Fibroblast of upper back skin (primary cell): ENCODE measurements at places on chromosomes 7 and 10.

- DNase-seq, result peak; percentile 77
Observed at GRCh38 chr10:72250666-72251065, 23.1 kb upstream of the DDIT4 start.

DNA sequence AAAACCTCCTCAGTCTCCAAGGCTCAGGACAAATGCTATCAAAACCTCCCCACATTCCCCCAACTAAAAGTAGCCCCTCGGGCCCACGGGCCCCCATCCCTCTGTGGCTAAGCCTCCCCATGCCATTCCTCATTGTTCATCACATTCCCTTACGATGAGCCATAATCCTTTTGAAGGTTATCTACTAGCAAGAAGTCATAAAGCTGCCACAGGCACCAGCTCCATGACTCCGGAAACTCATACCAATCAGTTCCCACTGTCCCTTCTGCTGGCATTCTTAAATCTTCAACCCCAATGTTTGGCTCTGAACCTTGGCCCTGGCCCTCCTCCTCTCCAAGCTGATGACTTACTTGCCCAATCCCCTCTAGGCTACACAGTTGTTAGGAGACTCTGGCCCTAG is 19.4 kb upstream of the TM9SF3 start:
- DNase-seq, result peak; percentile 55

- DNase-seq, result no peak
Observed at GRCh38 chr7:141118767-141119166, 44.9 kb downstream of the TMEM178B start.

- DNase-seq, result no peak
Observed at GRCh38 chr7:140923358-140924006, 1.2 kb downstream of the BRAF start.

DNA sequence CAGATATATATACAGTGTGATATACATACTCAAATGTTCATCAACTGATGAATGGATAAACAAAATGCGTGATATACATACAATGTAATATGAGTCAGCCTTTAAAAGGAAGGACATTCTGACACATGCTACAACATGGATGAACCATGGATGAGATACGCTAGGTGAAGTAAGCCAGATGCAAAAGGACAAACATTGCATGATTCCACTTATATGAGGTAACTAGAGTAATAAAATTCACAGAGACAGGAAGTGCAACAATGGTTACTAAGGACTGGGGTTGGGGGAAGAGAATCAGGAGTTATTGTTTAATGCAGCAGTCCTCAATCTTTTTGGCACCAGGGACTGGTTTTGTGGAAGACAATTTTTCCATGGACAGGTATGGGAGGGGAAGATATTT is 47.3 kb upstream of the PIK3AP1 start:
- DNase-seq, result no peak

GRCh38 chr7:103097041-103097440 is 22.1 kb downstream of the ARMC10 start:
- DNase-seq, result no peak

- DNase-seq, result no peak
Observed at GRCh38 chr7:144670218-144670617, 165.6 kb downstream of the TPK1 start.

GRCh38 chr10:11265484-11265883 is 247.8 kb downstream of the CELF2 start:
- no peak for DNase-seq

DNA sequence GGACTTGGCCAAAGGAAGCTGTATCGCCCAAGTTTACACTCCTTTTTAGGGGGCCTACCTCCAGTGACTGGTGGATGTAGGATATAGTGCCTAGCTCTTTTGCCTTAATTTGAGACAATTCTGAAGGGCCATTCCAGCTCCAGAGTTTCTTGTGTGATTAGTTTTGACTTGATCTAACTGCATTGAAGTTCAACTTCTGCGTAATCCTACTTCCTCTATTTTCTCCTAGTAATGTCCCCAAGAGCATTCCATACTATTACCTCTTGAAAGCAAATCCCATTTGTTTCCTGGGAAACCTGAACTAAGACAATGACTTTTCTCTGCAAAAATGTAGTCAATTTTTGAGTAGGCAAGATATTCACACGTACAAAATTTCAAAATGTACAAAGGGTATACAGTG is 4.7 kb upstream of the H2AZ2 start:
- no peak for DNase-seq

DNA sequence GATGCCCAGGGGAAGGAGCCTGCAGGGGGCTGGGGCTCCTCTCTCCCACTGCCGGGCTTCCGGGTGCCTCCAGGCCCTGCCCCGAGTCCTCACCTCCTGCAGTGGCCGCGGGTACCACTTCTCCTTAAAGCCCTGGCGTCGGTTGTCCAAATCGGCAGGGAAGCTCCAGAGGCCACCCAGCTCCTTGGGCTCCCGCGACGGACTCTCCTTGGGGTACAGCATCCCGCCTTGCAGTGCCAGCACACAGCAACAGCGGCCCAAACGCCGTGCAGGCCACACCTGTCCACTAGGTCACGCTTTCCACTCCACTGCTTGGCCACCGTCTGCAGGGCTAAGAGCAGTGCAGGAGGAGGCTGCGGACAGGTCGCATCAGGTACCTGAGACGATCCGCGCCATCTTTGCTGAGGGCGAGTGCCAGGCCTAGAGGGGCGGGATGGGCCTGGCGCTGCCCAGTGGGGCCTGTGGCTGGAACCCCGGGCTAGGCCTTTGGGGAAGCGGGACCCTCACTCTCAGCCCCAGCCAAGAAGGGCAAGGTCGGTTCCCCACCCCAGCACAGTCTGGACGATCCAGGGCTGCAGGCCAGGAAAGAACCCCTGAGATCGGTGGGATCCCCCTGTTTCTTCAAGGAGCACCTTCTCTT is 47.7 kb upstream of the ZNF479 start:
- DNase-seq, result no peak

- DNase-seq, result no peak
Observed at GRCh38 chr10:86056672-86057071, 309.9 kb downstream of the GRID1 start.

- DNase-seq, result no peak
Observed at GRCh38 chr7:47300472-47301104, 281.3 kb downstream of the TNS3 start.

GRCh38 chr10:117249493-117250093 is 8.7 kb downstream of the SLC18A2 start:
- no peak for DNase-seq

DNA sequence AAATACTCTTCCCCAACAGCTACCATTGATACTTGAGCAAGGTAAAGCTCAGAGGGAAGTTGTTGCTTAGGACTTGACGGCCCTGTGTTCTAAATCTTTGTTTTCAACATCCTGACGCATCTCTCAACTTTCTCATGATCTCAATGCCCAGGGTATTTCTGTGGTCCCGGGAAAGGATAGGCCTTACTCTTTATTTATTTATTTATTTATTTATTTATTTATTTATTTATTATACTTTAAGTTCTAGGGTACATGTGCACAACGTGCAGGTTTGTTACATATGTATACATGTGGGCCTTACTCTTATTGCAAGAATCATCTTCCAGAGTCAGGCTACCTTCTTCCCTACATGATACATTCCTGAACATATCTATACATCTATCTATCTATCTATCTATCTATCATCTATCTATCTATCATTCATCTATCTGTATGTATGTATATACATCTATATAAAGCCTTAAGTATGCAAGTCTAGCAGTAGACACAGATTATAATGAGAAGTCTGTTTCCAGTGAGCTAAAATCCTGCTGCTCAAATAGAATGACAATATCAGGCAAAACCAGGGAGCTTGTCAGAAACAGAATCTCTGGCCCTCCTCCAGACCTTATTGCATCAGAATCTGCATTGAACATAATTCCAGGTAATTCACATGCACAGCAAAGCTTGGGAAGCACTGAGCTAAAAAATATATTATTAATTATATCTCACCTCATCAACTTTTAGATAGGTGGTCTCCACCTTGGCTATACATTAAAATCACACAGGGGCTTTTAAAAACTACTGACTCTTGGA is 12.2 kb upstream of the CPA5 start:
- DNase-seq, result peak; percentile 34

- DNase-seq, result no peak
Observed at GRCh38 chr10:34229917-34230316, 585.2 kb downstream of the PARD3 start.

- peak; percentile 50 for DNase-seq
Observed at GRCh38 chr10:92291921-92292845, 1.2 kb downstream of the MARCHF5 start.

GRCh38 chr10:50739618-50740292 is at the start of gene ASAH2B:
Gene ASAH2B (plus strand): TSS chr10:50739936. CDS start chr10:50745131, 5,195 bp downstream.
- DNase-seq, result peak; percentile 86

DNA sequence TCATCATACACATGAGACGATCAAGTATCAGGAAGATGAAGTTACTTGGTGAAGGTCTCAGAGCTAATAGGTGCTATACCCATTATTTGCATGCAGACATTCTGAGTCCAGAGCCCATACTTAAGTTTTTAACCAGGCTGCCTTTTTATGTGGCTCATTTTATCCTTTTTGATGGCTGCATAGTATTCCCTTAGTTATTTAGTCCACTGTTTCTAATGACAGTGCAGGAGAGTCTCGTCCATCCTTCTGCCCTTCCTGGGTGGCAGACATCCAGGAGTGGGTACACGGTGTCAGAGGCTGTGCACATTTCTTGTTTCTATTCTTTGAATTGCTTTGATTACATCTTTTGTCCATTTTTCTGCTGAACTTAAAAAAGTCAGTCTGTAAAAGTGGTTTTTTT is 11.8 kb downstream of the PPP2R2D start:
- DNase-seq, result no peak

- no peak for DNase-seq
Observed at GRCh38 chr10:37754538-37755323, 102.7 kb downstream of the ZNF248 start.

DNA sequence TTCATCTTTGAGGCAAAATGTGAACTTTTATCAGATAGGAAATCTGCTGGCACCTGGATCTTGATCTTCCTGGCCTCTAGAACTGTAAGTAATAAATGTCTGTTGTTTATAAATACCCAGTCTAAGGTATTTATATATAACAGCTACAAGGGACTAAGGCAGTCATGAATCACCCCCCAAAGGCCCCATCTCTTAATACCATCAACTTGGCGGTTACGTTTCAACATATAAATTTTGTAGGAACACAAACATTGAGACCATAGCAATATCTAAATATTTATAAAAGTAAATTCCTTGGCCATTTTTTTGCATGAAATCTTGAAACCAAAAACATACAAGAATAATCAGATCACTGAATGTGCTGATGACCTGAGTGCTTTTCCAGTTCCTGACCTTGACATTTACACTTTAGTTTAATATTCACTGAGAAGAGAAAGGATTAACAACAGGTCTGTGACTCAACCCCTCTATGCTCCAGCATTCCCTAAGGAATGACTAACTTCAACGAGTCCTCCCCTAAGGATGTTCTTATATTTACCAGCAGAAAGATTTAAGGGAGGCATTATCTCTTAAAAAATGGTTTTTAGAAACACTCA is 1438.5 kb upstream of the CELF2 start:
- DNase-seq, result peak; percentile 21

DNA sequence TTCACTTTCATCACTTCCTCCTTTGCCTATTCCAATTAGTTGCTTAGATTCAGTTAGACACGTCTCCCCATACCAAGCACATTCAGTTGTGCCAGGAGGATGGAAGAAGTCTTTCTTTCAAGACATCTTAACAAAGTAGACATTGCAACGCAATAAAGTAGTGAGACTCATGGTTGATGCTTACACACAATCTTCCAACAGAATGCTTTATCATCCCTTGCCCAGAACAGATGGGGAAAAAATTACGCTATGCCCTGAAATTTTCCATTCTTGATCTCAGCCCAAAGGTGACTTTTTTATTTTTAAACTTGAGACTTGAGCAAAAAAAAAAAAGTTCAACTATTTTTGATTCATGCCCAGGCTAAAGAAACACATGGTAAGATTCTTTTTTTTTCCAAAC is 74.9 kb downstream of the KCNMA1 start:
- DNase-seq, result no peak

GRCh38 chr10:11823989-11824346 is 812 bp downstream of the PROSER2 start:
- no peak for DNase-seq

DNA sequence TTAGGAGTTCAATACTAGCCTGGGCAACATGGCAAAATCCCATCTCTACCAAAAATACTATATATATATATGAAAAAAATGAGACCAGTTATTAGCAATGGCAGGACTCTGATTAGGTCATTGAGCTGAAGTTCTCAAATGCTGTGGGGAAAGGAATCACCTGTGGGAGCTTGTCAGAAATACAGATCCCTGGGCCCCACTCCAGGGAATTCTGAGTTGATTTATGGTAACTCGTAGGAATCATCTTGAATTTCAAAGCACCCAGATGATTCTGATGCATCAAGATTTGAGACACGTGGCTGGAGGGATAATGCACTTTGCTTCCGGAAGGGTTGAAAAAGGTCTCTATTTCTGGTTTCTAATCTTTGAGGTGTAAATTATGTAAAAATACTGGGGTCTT is 1.0 kb upstream of the ANKRD1 start:
- no peak for DNase-seq

DNA sequence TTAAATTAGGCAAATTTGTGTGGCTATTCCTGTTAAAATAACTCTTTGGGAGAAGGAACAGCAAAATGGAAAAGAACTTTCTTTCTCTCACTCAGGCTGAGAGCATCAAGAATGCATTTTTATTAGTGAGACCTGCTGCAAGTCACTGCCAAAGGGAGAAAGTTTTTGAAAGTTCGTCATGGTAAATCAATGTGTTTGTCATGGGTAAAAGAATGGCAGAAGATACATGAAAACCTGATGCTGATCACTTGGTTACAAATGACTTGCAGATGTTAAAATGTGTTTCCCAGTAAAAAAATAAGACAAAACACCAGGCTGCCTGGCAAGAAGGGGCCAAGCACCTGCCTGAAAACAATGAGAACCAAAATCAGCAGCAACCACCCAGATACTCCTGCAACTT is 484.7 kb upstream of the NRP1 start:
- DNase-seq, result peak; percentile 48

GRCh38 chr10:111078505-111079185 is 1.8 kb downstream of the ADRA2A start:
- no peak for DNase-seq

DNA sequence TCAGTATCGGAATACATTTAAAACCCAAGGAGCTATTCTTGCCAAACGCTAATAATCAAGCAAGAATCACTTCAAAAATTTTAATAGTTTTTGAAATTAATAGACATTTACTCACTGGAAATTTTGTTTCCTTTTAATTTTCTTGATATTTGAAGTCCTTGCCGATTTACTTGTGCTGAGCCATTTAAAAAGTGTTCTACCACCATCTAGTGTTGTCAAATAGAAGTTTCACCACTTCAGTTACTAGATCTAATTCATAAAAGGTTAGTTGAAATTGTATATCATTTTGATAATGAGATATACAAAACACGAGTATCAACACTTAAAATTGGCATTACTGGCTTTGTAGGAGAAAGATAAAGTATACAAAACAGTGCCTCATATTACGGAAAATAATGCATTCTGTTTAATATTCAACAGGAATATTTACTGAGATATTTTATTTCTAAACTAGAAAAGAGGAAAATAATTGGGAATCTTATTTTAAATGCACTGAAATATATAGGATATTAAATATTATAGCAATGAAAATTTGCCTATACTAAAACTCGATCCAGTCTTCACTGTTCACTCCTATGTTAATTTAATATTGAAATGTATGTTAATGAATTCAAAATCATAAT is 664.8 kb upstream of the SEMA3D start:
- DNase-seq, result peak; percentile 65

GRCh38 chr7:12855036-12855435 is 167.6 kb downstream of the ARL4A start:
- DNase-seq, result no peak

- DNase-seq, result peak; percentile 33
Observed at GRCh38 chr7:71364551-71364950, 232.6 kb downstream of the GALNT17 start.
